WERI-Rb-1 (cell line): ENCODE measurements at places on chromosomes 12 and 14.

DNA sequence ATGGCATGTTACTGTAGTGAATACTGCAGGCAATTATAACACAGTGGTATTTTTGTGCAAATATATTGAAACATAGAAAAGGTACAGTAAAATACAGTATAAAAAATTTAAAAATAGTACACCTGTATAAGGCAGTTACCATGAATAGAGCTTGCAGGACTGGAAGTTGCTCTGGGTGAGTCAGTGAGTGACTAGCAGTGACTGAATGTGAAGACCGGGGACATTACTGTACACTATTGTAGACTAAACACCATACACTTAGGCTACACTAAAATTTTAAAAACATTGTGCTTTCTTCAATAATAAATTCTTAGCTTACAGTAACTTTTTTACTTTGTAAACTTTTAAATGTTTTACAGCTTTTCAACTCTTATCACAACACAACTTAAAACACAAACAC, 181.7 kb downstream of the GALC start:
- DNase-seq, result no peak

DNA sequence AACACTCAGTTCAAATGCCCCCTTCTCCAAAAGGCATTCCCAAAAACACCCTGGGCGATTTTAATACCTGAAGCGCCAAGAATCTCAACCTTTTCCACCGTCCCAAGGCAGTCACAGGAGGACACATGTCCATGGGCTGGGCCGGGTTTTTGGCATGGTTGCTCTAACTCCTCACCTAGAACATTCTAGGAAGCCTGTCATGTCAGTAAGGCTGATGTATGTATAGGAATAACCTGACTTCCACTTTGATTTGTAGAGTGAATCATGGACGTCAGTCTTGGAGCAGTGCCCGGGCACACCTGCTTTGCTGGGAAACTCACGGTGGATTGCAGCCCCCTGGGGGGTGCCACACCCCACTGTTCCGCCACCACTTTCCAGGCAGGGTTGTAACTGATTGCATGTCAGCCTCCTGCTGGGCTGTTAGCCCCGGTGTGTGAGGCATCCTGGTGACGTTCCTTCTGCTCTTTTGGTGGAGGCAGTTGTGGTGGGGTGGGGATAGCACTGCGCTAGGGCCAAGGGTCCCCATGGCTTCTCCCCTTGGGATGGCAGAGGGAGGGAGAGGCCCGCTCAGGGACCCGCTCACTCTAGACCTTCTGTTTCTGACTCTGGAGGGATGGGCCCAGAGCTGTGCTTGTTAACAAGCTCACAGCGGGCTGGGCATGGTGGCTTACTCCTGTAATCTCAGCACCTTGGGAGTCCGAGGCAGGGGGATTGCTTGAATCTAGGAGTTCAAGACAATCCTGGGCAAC, 35.2 kb upstream of the FAM181A start:
- no peak for DNase-seq

DNA sequence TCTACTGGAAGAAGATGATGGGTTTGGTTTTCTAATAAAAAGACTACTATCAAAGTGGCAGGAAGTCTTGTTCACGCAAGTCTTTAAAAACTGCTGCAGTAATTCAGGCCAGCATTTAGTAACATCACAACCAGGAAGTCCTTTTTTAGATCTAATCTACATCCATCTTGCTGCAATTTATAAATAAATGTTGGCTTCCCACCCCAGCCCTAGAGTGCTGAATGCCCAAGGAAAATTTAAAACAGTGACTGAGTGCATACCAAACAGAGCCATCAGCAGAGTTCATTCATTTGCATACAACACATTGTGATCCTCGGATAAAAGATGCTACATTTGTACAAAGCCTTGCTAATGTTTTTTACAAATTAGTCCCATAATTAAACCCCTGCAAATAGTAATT, 72.1 kb downstream of the PHLDA1 start:
- no peak for DNase-seq

DNA sequence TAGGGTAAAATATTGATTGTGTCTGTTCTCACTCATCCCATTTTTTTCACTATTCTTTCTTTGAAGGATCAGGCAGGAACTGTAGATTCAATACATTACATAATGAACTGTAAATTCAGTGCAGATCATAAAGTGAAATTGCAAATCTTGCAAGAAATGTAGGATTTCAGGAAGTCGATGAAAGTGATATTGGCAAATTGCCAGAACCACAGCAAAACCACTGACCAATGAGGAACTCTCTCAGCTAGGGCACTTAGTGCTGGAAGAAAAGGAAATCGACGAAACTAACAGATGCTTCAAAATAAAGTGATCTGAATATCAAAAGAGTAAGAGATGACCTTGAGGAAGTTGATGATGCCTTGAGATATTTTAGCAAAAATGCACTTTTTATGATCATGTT, 157.6 kb downstream of the AACS start:
- no peak for DNase-seq

GRCh38 chr12:26187014-26187798, 8.2 kb upstream of the SSPN start:
- DNase-seq, result no peak

DNA sequence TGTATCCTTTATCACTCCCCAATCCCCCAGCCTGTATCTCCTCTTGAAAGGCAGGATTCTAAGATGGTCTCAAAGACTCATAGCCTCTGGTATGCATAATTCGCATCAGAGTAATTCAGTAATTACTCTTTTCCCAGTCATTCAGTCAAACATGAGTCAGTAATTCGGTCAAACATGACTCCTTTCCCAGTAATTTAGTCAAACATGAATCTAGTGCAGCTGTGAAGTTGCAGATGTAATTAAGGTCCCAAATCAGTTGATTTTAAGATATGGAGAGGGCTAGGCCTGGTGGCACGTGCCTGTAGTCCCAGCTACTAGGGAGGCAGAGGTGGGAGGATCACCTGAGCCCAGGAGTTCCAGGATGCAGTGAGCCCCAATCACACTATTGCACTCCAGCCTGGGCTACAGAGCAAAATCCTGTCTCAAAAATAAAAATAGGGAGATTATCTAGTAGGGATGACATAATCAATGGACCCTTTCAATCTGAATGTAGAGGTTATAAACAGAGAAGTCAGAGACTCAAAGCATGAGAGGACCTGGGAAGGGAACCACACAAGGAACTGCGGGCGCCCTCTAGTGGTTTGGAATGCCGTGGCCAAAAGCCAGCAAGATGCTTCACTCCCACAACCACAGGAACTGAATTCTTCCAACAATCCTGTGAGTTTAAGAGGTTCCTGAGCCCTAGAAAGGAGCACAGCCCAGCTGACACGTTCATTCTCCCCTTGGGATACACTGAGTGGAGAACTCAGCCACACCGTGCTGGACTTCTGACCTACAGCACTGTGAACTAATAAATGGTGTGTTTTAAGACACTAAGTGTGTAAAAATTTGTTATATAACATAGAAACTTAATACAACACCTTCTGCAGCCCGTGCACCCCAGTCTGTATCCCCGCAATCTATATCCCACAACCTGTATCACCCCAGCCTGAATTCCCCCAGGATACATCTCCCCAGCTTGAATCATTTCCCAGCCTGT, 14.3 kb upstream of the ARMH4 start:
- peak; percentile 87 for DNase-seq

DNA sequence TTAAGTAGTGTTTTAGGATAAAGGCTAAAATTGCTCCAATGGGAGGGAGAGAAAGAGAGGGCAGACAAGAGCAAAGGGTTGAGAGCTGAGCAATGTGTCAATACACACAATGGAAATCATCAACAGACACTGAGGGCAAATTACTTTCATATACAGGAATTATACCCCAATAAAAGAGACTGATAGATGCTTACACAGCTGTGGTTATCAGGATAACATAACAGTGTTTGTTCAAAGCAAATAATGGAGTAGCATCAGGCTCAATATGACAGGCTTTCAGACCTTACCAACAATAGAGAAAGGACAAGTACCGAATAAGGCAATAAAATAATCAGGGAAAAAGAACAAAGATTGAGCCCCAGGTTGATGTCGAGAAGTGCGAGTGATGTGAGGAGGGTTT, 53.4 kb upstream of the DIO2 start:
- DNase-seq, result no peak

GRCh38 chr12:130491421-130492357, 154.0 kb downstream of the PIWIL1 start:
- DNase-seq, result peak; percentile 58

GRCh38 chr12:67370979-67371378, 101.8 kb downstream of the CAND1 start:
- no peak for DNase-seq

- DNase-seq, result no peak
These were observed 55.5 kb downstream of the CRACR2A start for GRCh38 chr12:3697311-3697870.

DNA sequence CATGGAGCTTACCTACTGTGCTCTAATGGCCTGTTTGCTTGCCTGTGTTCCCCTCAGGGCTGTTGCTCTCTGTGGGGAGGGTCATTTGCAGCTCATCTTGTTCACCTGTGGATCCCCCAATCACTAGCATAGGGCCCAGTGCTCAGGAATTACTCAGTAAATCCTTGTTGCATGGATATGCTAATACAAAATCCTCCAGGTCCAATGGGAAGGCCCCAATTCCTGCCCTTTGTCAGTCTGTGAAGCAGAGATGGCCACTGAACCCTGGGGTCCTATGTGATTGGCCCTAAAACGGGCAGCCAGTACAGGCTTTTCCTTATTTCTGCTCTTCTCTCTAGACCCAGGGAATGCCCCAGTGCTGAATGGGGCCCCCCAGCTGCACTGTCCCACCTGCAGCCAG, 44.1 kb downstream of the FOS start:
- DNase-seq, result no peak

GRCh38 chr12:46219877-46220655, 48.8 kb downstream of the SLC38A1 start:
- DNase-seq, result no peak

GRCh38 chr12:92735131-92735721, 32.4 kb downstream of the PLEKHG7 start:
- no peak for DNase-seq

DNA sequence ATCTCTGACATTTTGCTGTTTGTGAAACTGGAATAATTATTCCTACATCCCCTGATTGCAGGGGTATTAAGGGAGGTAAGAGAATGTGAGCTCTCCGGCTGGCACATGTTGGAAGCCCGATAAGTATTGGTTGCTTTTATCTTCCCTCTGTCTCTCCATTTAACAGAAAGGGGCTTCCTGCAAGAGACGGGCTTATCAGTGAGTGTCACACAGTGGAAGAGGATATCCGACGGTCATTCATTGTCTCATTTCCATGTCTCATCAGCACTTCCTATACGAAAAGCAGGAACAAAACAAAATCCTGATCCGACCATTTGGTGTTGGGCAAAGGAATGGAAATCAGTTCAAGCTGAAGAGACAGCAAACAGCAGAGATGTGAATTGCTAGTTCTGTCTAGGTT, 10.7 kb downstream of the DYRK4 start:
- DNase-seq, result no peak

DNA sequence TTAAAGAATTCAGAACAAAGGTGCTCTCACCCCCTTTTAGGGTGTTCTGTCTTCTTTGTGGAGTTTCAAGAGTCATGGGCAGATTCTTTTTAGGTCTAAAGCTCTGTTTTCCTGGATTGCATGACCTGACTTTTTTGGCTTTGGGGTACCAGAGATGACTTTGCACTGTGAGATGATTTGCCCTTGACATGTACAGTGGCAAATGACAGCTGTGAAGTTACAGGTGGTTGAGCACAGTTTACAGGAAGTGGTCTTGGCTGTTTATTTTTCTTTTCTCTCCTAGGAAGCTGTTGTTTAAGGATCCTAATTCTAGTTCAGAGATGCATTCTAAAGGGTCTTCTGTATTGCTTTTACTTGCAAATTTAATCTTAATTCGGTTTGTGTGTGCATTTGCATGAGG, 83.8 kb upstream of the METAP2 start:
- DNase-seq, result no peak

- no peak for DNase-seq
These were observed 191.4 kb downstream of the SNAPC1 start for GRCh38 chr14:61953602-61954001.

- no peak for DNase-seq
These were observed 255.6 kb upstream of the GRIP1 start for GRCh38 chr12:66934302-66935062.

DNA sequence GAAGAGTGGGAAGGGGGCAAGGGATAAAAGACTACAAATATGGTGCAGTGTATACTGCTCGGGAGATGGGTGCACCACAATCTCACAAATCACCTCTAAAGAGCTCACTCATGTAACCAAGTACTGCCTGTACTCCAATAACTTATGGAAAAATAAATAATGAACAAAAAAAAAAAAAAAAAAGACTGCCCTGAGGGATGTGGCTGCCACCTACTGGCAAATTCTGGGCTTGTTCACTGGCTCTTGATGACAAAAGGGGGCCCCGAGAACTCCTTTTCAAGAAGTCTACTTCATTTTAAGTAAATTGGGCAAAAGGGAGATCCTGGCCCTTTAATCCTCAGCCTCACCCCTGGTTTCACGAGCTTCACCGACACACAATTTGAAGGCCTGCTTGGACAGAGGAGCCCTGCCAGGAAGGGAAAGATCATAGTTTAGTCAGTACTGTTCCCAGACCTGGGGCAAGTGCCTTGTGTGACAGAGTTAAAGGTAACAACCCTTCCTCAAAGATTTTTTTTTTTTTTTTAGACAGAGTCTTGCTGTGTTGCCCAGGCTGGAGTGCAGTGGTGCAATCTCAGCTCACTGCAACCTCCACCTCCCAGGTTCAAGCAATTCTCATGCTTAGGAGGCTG, 26.1 kb upstream of the STAC3 start:
- DNase-seq, result no peak

DNA sequence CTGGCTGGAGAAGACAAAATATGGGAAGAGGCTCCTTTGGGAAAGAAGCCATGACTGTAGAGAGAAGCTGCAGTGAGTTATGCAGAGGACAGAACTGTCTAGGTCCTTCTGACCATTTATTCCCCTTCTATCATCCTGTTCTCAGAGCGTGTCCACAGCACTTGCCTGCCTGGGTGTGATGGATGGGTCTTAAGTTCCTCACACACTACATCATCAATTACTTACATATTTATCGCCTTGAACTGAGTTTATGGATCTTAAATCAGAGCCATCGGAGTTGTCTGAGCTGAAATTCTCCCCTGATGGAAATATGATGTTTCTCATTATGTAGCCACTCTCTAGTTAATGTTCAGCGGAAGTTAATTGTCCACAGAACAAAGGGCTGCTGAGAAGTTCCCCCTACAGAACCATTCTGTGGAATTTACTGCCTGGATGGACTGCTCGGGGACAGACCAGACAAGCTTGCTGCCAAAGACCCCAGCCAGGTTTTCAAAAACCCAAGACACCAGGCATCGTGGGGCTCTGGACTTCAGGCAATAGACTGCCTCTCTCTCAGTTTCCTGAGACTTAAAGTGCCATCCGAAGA, 232.5 kb upstream of the NOS1 start:
- no peak for DNase-seq
